Stimulated activated CD4-positive, alpha-beta T cell treated with anti-CD3 and anti-CD28 coated beads, TNF-alpha, amount 100 ng/mL, for 48 hours (primary cell): ENCODE measurements at places on chromosomes 11 and 22.

- no peak for DNase-seq
Measured at GRCh38 chr11:64176751-64177150, 9.2 kb upstream of the STIP1 start.

- DNase-seq = no peak
Measured at GRCh38 chr11:70637949-70638583, 239.7 kb downstream of the CTTN start.

DNA sequence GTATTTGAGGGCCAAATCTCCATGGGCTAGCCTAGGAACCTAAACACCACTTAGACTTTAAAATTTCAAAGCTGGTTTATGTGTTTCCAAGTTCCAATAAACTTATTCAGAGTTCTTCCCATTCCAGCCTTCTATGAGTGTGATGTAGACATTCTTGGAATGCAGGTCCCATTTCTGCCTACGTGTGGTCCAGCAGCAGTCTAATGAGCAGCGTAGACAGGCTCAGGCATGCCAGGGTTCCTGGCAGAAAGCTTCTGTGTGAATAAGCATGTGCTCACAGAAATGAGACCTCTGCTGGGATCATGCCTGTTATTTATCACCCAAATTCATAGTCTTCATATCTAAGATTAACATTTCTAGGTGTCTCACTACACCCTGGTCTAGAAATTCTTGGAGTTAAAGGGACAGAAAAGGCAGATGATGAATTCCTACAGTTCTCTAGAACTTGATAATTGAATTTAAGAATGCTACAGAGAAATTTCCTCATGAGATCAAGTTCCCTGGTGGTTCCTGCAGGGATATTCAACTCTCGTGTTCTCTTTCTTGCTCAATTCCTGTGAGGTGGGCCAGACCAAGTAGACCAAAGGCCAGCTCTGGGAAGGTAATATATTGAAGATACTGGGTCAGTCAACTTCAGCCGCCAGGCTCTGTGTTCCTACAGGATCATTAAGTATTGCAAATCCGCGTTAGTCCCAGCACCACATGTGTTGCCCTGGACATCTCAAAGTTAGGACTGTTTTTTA is 17.6 kb downstream of the RNF185 start:
- DNase-seq = no peak

DNA sequence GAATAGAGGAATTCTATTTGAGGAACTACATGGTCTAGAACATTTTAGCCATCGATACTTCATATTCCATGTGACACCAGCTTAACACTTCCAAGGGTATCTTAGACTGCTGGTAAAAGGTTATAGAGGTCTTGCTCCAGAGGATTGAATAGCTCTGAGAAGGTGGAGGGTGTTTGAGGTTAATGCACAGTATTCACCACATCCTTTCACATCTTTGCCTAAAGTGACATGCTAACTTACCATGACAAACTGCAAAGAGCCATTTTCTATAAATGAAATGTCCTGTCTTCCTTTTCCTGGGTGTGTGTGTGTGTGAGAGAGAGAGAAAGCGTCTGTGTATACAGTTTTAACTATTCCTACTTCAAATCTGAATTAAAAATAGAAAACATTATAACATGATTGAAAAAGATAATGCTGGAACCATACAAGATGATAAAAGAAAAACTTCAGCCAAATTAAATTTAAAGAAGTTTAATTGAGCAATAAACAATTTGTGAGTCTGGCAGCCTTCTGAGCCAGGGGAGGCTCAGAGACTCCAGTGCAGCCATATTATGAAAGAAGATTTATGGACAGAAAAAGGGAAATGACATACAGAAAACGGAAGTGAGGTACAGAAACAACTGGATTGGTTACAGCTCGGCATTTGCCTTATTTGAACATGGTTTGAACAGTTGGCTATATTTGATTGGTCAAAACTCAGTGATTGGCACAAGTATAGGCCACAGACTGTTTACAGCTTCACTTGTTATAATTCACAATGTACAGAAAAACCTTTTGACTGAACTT is 320.9 kb upstream of the CCDC179 start:
- no peak for DNase-seq

DNA sequence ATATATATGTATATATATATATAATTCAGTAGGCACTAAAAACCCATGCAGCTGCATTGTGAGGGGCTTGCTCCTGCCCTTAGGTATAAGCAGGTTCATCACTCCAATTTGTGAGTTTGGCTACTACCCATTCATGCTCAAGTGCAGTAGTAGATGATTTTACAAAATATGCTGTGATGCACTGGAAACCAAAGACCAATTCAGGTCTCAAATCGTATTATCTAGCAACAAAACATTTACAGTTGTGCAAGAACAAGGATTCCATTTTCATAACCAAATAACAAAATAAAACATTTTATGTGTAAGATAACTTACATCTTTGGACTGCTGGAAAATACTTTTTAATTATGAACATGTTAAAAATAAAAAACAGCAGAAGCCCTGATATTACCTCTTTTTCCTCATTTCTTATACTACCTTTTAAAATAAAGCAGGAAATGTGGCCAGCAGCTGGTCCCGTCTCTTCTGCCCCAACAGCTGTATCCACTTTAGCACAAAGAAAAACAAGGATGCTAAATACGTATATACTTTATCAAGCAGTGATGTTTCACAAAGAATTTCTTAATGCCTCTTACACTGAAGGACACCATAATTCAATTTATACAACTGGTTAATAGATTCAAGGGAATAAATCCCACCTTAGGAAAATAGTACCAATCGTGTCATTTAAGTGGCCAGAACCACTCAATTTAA is 2.8 kb downstream of the CREBZF start:
- DNase-seq = no peak

DNA sequence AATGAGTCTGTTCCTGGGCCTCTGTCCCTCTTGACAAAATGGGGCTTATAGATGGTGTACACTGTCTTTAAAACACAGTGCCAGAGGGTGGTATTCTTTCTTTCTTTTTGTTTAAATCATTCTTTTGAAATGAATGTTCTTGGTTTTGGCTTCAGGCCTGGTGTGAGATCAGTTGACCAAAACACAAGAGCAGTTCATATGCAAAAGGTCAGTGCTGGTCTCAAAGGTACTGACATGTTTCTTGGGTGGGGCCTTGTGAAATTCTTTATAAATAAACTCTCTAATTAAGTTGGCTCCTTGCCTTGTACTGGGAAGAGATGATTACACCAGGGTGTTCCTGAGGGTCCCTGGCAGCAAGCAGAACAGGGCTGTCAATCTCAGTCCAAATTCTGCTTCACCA is 110.0 kb downstream of the FBXO7 start:
- DNase-seq = no peak

DNA sequence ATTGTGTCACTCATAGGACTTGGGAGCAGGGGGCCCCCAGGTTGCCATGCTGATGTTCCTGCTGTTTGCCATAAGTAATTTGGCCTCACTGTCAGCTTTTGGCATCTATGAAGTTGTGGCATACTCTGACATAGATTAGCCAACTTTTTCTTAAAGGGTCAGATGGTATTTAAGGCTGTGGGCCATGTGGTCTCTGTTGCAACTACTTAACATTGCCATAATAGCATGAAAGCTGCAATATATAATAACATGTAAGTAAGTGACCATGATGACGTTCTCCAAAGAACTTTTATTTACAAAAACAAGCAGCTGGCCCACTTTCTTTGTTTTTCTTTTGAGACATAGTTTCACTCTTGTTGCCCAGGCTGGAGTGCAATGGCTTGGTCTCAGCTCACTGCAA is 2.2 kb upstream of the TMEM216 start:
- DNase-seq = no peak

DNA sequence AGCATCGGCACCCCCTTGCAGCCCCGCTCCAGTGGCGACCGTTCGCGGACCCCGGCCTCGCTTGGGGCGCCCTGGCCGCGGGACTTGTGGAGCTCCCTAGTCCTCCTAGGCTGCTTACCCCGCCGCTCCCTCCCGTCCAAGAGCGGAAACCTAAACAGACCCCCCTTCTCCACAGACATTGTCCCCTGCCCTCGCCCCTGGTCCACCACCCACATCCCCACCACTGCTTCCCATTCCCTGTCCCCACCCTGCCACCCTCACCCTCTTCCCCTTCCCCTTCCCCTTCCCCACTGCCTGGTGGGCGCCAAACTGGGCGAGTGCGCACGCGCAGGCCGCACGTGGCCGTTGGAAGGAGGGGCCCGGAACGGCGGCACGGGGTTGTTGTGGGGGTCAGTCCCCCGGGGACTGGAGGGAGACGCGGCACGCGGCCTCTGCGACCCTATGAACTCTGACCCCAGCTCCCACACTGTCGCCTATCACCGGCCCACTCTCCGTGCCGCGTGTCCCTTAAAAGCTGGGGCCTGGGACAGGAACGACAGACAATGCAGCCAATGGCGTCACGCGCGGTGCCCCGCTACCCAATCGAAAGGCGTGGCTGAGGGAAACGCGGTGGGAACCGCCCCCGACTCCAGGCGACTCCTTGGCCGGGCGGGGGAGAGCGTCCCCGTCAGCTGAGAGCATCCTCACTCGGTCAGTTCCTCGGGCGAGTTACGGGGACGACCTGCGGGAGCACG is at the start of gene SNX32:
Gene SNX32, plus strand, starts transcription at position 667 of the 734 bp plus-strand sequence. CDS start 103 bp downstream, outside the sequence.
- DNase-seq = peak; percentile 92

- no peak for DNase-seq
Measured at GRCh38 chr11:46277622-46278386, at the start of gene CREB3L1. Gene CREB3L1 (plus strand): TSS chr11:46277662. CDS start chr11:46278112, 450 bp downstream.

DNA sequence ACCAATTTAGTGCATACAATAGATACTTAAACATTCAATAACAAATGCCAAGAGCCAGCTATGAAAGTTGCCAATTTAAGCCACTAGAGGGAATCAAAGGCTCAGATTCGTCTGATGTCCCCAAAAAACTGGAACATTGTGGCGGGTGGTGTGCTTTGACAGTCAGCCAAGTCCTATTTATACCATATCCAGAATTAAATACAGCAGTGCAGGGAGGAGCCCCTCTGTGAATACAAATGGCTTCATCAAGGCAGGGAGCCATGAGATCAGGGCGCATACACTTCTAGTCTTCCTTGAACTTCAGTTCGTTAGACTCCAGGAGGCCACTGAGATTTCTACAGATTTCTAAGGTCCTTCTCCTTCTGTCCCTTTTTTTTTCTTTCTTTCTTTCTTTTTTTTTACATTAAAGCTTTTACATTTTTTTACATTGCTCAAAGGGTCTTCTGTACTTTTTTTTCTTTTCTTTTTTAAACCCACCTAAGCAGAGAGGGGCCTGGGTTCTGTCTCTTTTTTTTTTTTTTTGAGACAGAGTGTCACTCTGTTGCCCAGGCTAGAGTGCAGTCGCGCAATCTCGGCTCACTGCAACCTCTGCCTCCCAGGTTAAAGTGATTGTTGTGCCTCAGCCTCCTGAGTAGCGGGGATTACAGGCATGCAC is 41.5 kb upstream of the HSPA8 start:
- DNase-seq = no peak

- no peak for DNase-seq
Measured at GRCh38 chr11:28110821-28111200, 2.6 kb downstream of the METTL15 start.

GRCh38 chr22:49961005-49961600 is 531 bp downstream of the PIM3 start:
- DNase-seq = no peak

DNA sequence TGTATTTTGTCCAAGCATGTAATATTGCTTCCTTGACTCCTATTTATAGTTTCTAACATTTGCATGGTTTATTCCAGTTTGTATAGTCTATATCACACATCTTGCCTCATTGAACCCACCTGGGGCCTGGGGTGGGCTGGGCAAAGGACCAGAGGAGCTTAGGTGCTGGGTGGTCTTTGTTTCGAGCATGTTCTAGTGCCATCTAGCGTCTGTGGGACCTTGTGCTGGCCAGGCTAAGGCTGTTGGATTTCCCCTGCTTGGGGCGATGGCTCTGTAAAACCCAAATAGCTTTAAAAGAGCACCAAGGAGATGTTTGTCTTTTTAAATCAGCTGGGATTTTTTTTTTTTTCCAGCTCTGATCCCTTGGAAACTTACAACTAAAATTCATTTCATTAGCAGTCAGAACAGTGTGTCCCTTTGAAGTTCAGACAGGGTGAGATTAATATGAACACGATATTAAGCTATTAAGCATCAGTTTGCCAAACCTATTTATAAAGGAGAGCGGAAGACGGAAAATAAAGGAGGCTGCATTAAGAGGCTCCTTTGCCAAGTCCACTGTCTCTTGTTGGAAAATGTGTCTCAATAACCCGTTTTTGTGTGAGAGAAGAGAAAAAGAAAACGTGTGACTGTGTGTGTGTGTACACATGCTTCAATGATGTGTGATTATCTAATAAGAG is 157.4 kb downstream of the COMMD9 start:
- DNase-seq = no peak

GRCh38 chr11:132540581-132540980 is 991.7 kb downstream of the OPCML start:
- no peak for DNase-seq

DNA sequence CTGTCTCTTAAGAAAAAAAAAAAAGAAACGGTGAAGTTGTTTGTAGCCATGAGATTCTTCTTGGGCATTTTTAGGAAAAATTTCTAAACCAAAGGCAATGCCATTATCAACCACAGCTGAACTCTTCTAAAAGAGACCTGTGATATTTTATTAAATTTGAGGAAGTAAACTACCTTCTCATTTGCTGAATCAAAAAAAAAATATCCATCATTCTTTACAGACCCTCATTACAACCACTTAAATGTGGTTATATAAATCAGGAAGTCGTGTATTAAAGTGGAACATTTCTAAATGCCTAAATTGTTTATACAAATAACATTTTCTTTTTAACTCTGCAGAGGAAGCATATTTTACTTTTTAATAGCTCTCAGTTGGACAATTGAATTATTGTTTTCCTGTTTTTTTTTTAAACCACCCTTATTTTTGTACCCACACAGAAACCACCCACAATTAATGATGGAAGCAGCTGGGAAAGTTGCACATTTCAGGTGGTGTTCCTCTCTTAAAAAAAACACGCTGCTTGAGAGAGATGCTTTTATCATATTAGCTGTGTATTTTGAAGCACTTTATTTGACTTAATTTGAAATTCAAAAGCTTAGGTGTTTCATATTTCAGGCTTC is 91.2 kb downstream of the ARHGAP42 start:
- DNase-seq = no peak

GRCh38 chr22:42793848-42794405 is 63.1 kb downstream of the ARFGAP3 start:
- no peak for DNase-seq

DNA sequence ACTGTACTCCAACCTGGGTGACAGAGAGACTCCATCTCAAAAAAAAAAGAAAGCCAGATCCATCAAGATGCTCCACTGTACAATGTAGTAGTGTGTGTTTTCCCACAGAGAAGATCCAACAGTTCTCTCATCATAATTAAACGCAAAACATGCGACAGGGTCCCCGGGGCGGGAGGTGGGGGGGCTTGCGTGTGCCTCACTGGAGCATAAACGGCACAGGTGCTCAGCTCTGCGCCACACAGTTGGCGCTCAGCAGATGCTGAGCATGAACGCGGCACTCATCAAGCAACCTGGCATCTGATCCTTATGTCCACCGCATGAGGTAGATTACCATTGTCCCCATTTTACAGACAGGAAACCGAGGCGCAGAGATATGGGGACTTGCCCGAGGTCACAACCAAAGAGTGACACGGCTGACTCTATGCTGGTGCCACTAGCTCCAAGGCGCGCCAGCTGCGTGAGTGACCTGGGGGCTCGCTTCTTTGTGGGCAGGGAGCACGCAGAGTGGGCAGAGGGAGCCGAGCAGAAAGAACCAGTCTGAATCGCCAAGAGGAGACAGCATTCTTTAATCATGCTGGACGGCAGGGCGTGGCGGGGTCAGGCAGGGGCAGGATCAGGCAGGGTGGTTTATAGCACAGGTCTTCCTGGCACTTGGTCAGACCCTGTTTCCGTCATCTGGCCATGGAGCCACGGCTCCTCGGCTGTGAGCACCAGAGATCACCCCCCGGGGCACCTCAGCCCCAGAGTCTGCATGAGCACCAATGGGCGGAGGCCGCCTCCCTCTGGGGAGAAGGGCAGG is 8.2 kb downstream of the C1QTNF6 start:
- DNase-seq = no peak
